Activated CD8-positive, alpha-beta memory T cell treated with anti-CD3 and anti-CD28 coated beads for 1 hour (primary cell): ENCODE measurements at places on chromosomes 6 and 20.

DNA sequence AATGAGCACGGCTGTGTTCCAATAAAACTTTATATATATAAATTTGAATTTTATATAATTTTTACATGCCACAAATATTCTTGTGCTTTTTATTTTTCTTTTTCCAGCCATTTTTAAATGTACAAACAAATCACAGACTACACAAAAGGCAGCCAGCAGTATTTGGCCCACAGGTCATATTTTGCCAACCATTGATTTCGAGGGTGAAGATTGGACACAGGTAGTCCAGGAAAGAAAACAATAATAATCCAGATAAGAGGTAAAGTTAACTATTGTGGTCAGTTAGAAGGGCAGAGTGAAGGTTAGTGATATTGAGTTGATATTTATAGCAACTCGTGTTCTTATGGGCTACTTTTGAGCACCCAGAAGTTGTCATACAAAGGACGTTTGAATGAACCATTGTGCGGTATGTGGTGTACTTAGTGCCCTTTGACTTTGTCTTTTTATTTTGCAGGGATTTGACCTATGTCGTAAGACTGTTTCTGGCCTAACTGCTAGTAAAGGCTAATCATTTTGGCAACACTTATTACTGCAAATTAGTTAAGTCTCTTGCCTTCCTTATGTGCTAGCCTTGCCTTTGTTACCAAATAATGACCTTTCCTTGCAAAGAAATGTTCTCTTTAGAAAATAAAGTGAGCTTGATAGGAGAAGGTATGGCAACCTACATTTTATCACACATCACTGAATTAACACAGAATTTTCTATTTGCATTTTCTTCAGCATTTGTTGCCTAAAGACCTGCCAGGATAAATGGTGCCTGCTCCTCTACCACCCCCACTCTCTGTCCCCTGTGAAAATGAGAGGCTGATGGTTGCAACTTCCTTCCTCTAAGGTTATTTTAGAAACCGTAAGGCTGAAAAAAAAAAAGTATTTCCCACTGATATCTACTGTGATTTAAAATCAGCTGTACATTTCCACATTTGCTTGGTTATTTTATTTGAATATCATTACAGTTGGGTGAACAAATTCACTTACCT, 493.9 kb upstream of the SOX4 start:
- no peak for DNase-seq

GRCh38 chr6:124356811-124357210, 553.1 kb downstream of the NKAIN2 start:
- DNase-seq, result no peak

- DNase-seq, result no peak
Measured at GRCh38 chr6:34095741-34096140, 50.1 kb downstream of the GRM4 start.

- DNase-seq, result no peak
Measured at GRCh38 chr6:155497273-155497672, 41.6 kb upstream of the NOX3 start.

- no peak for DNase-seq
Measured at GRCh38 chr20:2917266-2917665, 44.0 kb downstream of the PTPRA start.

- no peak for DNase-seq
Measured at GRCh38 chr6:20169786-20170185, 42.5 kb downstream of the MBOAT1 start.

- no peak for DNase-seq
Measured at GRCh38 chr6:113121571-113121970, 735.6 kb upstream of the MARCKS start.

GRCh38 chr6:41535766-41536165, 10.4 kb upstream of the FOXP4 start:
- DNase-seq, result no peak

DNA sequence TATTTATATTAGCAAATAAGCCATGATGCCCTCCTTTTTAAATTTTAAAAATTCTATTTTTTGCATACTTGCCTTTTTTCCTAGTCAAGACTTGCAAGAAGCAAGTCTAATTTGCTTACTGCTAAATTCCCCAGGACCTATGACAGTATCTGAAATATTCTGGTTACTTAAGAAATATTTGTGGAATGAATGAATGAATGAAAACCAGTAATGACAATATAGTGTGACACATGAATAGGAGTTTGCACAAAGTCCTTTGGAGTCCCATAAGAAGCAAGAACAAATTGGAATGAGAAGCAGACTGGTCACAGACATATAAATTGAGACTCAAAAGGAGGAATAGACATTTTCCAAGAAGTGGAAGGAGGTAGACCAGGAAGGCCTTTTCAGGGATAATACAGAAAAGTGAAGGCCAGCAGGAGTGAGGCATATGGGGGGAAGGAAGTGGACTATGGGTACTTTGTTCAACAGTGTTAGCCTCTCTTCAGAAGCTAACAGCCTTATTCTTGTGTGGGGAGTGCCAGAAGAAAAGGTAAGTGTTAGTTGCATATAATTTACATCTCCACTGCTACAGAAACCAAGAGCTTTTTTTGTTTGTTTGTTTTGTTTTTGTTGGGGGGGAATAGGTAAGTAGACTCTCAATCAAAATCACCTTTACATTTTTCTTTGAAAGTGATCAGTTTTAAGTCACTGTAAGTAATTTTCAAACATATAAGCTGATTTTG, 93.6 kb upstream of the FAM184A start:
- no peak for DNase-seq

DNA sequence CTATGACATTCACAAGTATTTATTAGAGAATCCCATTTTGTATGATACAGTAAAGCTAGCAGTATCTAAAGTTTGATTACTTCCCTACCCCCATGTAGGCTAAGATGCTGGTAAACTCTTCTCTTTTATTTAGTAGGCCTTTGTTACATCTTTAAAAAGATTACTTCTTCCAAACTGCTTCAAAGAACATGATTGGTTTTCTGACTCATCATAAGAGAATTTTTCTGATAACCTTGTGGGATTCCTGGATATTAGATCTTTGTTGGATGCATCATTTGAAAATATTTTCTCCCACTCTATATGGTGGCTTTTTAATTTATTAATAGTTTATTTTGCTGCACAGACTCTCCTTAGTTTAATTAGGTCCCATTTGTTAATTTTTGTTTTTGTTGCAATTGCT, 898.3 kb upstream of the ADGRB3 start:
- DNase-seq, result no peak

DNA sequence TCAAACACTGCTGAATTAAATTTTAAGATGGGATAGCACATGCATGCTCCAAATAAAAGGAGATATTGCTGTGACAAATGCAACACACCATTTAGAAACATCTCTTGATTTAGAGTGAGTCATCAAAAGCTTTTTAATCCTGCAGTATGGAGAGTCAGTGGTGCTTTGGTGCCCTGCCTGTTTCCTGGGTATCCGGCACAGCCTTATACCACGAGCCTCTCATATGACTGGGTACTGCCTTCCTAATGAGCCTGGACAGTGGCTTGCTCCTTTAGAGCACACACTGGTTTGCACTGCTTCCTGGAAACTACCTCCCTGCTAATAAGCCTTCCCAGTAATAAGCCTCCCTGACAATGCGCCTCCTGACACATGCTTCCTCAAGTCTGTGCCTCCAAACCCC, 65.3 kb upstream of the KCNK16 start:
- no peak for DNase-seq

GRCh38 chr6:10463491-10464481, 48.9 kb upstream of the TFAP2A start:
- no peak for DNase-seq

DNA sequence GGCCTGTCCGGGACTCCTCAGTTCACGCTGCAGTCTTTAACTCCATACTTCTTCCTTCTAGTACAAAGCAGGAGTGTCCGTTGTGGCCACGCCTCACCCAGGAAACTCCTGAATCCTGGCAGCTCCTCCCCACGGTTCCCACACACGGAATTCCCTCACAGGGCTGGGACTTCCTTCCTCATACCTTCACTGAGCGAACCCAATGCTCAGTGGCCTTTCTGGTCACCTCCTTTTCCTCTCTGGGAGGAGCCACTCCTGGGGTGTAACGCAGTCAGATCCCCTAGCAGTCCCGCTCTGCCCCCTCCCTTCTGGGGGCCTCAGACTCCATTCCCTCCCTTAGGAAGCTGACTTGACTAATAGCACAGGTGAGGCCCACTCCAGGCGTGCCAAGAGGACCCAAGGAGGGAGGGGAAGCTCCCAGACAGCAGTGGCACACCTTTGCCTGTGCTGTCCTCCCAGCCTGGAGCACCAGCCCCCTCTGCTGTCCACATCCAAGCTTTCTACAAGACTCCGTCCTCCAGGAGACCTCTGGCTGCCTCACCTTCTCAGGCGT, at the start of gene SLC52A3:
Gene SLC52A3, minus strand, starts transcription at position 75 of the 553 bp plus-strand sequence. CDS start 2,726 bp downstream, outside the sequence.
- DNase-seq, result no peak

- no peak for DNase-seq
Measured at GRCh38 chr20:58597249-58597891, 53.7 kb upstream of the STX16 start.

- no peak for DNase-seq
Measured at GRCh38 chr20:49814057-49814694, 1.5 kb downstream of the SLC9A8 start.

GRCh38 chr20:14488756-14489479, 151.5 kb upstream of the FLRT3 start:
- DNase-seq, result no peak

- no peak for DNase-seq
Measured at GRCh38 chr20:5096463-5096862, 23.3 kb downstream of the PCNA start.

- DNase-seq, result no peak
Measured at GRCh38 chr20:44412402-44413144, 57.1 kb downstream of the HNF4A start.

GRCh38 chr20:59231124-59231804, 67.6 kb downstream of the ZNF831 start:
- DNase-seq, result no peak

- no peak for DNase-seq
Measured at GRCh38 chr6:100880149-100880852, 828 bp downstream of the ASCC3 start.

- DNase-seq, result peak; percentile 54
Measured at GRCh38 chr6:109455437-109456110, at the start of gene MICAL1. TSS of gene MICAL1 (minus strand) at chr6:109455772. CDS start at chr6:109454196, 1,576 bp downstream.

- no peak for DNase-seq
Measured at GRCh38 chr6:166467436-166468000, 84.8 kb upstream of the MPC1 start.

GRCh38 chr20:42788707-42789106, 401.0 kb downstream of the PTPRT start:
- no peak for DNase-seq

GRCh38 chr6:18412068-18412467, 24.9 kb downstream of the RNF144B start:
- DNase-seq, result no peak

DNA sequence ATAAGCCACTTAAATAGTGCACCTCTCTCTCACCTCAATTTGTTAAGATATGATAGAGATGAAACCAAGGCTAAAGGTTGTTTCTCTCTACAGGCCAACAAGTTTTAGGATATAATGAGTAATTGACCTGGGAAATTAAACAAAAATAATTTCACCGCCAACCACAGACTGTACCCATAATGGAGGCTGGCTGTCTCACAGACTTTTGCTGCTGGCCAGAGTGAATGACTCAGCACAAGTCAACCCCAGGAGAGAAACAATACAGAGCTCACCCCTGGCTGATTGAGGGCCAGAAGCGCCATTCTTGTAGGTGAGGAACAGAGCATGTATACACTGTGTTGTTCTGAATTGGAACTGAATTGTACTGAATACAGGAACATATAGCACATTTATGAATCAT, 99.9 kb downstream of the CAP2 start:
- DNase-seq, result no peak

DNA sequence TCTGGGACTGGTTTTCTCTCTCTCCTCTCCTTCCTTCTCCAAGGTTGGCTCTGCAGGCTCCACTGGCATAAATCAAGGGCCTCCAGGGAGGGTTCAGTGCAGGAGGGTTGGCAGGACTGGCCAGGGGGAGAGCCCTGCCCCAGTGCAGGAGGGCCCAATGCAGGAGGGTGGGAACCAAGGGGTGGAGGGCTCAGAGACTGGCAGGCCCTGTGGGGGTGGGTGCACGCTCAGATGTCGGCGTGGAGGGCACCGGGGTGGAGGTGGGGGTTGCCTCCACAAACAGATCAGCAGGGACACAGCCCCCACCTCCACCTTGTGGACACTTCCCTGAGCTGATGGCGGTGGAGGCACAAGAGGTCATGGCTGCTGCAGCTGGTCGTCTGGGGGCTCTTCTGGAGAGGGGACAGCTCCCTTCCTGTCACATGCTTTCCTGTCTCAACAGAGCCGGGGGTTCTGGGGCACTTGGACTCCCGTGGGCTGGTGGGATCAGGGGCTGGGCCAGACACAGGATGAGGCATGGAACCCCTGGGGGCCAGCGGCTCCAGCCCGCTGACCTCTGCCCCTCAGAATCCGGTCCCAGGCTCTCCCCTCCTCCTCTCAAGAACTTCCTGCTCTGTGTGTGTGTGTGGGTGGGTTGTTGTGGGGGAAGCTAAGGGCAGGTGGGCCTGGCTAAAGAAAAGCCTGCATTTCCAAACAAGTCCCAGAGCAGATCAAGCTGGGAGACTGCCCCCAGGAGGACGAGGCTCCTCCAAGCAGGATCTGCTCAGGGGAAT, 2.7 kb upstream of the ABHD16B start:
- no peak for DNase-seq

DNA sequence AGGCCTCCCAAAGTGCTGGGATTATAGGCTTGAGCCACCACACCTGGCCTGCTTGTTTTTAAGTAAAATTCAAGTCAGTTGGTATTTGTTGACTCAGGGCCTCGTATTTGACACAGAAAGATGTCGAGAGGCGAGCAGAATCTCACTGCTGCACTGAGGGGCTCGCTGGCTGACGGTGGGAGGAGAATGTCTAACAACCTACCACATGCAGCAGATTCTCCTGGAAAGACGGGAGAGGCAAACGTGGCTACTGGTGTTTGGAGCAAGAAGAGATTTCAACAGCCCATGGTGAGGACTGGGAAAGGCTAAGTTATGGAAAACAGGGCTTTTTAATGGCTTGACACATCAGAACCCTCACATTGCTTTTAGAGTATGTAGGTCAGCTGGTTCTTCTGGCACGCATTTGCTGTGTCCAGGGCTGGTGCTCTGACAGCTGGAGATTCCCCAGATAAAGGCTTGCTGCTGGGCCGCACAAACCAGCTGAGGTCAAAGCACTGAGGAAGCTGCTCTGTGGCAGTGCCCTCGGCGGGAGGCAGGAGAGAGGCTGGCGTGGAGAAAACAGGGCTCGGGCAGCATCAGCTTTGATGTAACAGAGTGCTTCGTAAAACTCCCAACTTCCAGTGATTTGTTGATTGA, 84.2 kb upstream of the FRMD1 start:
- DNase-seq, result no peak

DNA sequence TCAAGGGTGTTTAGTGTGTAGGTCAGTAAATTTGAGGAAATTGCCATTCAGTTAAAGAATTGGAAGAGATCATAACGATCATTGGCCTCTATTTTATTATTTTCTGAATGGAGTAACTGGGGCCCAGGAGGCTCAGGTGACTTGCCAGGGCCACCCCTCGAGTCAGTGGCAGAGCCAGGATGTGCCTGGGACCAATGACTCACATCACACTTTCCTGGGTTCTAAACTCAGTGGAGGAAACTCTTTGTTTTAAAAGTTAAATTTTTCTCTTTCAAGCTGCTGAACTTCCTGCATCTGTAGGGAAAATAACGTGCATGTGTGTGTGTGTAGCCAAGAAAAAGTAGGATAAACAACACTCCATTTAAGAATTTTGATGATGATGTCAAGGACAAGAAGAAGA, 135.5 kb downstream of the MYLK4 start:
- no peak for DNase-seq

- DNase-seq, result no peak
Measured at GRCh38 chr20:46809706-46810360, 84.8 kb upstream of the EYA2 start.
